Foreskin fibroblast (primary cell): ENCODE measurements at places on chromosomes 11 and 22.

DNA sequence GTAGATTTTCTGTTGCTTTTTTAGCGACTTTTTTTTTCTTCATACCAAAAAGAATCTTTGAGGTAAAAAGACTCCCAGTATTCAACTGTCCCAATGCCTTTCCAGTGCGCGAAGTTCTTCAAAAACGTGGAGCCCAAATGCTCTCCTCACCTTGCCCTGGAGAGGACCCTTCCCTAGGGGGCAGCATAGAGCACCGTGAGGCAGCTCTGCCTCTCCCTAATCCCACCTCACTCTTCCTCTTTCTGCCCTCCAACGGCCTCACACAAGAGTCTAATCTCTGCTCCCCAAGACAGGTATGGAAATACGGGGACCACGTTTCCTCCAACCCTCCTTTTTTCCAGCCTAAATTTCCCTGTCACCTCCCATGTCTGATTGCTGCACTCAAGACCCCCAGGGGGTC lies 117.5 kb upstream of the ALX4 start:
- no peak for DNase-seq

DNA sequence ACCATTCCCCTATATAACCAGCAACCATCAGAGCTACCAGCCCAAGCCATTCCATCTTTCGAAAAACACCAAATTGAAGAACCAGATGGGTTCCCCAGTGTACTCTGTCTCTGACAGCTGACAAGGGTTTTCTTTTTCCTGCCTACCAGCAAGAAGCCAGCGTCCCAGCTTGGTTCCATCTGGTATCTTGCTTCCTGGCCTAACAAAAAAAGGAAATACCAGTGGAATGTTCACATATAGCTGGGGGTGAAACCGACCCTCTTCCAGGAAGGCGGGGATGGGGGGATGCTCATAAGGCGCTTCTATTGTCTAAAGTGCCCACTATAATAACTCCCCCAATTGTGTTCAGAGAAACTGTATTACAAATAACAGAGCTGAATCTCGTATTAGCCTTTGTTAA lies 172.3 kb downstream of the LDLRAD3 start:
- DNase-seq = no peak

GRCh38 chr11:1422481-1422880 lies 32.7 kb downstream of the BRSK2 start:
- DNase-seq = no peak

GRCh38 chr11:96259134-96259830 lies 83.7 kb downstream of the MAML2 start:
- peak; percentile 86 for DNase-seq

DNA sequence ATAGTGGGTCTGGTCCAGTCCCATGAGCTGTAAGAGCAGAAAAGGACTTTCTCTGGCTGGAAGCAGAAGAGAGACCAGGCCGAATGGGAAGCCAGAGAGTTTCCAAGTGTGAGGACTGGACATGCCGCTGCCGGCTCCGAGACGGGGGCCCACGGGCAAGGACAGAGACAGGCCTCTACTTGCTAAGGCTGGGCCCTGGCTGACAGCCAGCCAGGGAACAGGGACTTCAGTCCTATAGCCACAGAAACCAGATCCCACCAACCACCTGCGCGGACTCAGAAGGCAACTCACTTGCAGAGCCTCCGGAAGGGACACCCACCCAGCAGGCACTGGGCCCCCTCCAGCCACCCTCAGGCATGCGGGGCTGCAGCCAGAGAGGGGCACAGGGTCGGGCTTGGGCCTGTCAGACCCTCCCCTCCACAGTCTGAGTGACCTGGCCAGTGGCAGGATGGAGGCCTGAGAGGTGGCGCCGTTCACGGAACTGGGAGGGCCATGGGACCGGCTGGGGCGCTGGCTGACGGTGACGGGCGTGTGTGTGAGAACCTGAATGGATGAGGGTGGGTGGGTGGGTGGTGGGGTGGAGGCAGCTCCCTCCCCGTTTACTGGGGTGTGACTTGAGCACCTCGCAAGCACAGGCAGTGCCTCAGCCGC lies 47.8 kb upstream of the A4GALT start:
- DNase-seq = no peak

GRCh38 chr22:49092716-49093115 lies 735.0 kb downstream of the BRD1 start:
- DNase-seq = no peak

DNA sequence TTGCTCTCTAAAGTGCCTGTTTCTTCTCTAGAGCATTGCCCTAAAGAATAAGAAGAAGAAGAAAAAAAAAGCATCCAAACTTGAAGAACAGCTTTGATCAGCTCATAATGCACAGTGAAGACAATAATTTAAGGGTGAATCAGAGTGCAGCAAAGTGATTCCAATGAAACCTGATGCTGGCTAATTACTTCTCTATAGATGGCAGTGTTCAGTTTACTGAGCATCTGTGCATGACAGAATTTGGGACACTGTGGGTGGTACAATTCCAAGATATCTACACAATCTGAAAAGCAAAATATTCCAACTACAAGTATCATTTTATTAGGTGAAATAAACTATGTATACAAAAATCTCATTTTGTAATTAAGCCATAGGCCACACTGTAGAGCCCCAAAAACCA lies 450.5 kb upstream of the CCDC90B start:
- DNase-seq = no peak

- DNase-seq = no peak
Measured at GRCh38 chr11:83628622-83629355, 342.6 kb upstream of the CCDC90B start.

- no peak for DNase-seq
Measured at GRCh38 chr11:133687781-133688180, 155.5 kb upstream of the OPCML start.

GRCh38 chr11:84390441-84391078 lies 1104.4 kb upstream of the CCDC90B start:
- no peak for DNase-seq

DNA sequence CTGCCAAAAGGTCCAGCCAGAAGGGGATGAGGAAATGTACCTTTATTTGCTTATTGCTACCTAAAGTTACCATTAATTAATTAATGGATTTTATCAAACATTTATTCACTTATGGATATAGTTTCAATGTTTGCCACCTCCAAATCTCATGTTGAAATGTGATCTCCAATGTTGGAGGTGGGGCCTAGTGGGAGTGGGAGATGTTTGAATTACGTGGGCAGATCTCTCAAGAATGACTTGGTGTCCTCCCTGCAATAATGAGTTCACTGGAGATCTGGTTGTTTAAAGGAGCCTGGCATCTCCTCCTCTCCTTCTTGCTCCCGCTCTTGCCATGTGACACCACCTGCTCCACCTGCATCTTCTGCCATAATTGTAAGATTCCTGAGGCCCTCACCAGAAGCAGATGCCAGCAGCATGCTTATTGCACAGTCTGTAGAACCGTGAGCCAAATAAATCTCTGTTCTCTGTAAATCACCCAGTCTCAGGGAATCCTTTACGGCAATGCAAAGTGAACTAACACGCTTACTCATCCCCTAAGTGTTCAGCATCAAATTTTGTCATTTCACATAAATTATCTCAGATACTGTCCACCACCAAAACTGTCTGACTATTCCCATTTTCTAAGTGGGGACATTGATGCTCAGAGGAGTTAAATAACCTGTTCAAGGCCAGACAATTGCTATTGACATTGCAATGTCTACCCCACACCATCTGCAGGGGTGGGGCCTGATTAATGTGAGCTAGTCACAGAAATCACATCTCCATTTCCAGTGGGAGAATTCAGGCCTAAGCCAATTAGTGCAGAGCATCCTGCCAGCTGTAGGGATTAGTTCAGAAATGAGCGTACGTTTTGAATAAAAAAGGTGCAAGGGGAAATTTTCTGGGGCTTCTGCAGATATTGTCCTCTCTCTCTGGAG lies 51.6 kb upstream of the SYN3 start:
- no peak for DNase-seq

GRCh38 chr22:25928038-25928437 lies 186.1 kb downstream of the MYO18B start:
- DNase-seq = no peak

- peak; percentile 91 for DNase-seq
Measured at GRCh38 chr11:95512177-95512576, 277.4 kb downstream of the FAM76B start.

DNA sequence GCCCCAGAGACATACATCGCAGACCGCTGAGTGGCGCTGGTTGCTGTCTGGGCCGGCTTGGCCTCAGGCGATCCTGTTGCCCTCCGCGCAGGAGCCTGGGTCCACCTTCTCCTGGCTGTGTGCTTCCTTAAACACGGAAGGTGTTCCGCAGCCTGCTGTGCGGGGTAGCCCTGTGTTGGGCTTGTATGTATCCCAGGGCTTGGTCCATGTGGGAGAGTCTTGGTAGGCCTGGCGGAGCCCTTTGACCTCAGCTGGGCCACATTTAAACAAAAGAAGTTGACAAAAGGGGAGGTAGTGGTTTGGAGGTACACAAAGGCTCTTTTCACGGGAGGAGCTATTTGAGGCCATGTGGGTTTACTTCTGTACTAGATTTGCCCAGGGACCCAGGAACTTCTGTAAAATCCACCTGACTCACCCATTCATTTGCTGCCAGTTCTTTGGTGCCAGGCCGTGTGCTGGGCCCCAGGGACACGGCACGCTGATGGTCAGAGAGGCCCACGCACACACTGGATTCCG lies 11.0 kb upstream of the GRAMD4 start:
- no peak for DNase-seq

DNA sequence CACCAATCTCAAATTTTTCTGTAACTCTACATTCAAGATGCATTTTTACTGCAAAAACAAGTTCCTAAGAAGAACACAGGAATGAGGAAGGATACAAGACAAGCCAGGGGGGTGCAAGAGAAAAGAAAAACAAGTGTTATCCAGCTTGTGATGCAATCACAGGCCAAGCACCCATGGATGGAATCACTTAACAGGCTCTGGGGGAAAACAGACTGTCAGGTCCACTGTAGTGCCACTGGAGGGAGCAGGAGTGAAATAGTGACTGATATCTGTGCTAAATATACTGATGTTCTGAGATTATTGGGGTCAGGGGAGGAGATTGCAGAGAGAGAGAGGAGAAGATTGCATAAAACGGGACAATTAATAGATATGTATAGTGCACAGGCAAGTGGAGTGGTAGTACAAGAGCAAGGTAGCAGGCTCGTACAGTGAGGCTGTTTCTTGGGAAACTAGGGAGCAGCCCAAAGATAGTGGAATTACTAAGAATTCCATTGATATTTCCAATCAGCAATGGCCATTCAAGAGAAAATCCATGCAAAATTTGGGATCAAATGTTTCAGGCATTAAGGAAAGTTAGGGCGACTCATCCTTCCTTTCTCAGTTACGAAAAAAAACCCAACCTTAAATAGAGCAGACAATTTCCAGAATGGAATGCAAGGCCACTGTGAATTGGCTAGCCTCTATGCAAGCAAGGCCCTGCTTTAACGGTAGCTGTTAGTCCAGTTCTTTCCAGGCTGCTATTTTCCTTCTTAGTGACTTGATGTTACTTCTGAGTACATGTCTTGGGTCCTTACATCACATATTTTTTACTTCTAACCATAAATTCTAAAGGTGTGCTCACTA lies 52.2 kb upstream of the CEP126 start:
- peak; percentile 91 for DNase-seq
